ENCODE measurements at places on chromosomes 11 and 22.
A peak's percentile ranks its signal among the peaks of the same experiment; 100 is the strongest.

DNA sequence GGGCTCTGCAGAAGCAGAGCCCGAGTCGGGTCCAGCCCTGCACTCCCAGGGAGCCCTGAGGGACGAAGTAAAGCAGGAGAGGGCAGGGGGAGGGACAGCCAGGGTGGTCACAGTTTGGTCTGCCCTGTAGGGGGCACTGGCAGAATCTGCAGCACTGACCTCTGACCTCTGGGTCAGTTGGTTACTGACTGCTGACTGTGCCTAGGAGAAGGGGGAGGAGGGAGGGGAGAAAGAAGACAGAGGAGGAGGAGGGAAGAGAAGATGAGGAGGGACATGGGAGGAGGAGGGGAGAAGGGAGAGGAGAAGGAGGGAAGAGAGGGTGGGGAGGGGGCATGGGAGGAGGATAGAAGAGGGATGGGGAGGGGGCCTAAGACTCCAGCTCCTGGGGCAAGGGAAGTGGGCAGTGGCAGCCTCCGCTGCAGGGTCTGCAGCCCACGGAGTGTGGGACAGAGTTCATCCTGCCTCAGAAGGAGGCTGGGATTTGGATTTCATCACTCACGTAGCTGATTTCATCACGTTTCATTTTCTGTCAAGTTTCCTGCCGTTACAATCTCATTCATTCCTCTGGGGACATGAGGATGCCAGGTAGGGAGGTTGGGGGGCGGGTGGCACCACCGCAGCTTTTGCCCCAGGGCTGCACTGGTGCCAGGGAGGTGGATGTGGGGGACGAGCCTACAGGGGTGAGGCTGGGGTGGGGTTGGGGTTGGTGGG lies 55.2 kb downstream of the FLRT1 start:
- DNase-seq: no peak

GRCh38 chr22:20573833-20574615 lies 66.6 kb downstream of the MED15 start:
- DNase-seq: no peak

DNA sequence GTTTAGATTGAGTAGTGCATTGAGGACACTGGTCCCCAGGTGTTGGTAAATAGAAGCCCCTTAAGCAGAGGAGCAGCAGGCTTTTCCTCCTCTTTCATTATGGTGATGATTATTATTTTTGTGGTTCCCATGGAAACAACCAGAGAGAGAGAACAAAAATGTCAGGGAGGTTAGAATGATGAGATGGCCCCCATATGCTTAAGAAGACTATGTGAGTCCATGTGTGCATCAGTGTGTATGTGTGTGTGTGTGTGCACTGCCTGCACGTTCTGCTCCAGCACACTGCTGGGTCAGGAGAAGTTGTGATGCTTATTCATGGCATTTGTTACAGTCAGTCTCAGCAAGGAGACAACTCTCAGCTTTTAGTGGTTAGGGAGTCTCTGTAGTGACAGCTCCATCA lies 724.2 kb downstream of the NTM start:
- no peak for DNase-seq

DNA sequence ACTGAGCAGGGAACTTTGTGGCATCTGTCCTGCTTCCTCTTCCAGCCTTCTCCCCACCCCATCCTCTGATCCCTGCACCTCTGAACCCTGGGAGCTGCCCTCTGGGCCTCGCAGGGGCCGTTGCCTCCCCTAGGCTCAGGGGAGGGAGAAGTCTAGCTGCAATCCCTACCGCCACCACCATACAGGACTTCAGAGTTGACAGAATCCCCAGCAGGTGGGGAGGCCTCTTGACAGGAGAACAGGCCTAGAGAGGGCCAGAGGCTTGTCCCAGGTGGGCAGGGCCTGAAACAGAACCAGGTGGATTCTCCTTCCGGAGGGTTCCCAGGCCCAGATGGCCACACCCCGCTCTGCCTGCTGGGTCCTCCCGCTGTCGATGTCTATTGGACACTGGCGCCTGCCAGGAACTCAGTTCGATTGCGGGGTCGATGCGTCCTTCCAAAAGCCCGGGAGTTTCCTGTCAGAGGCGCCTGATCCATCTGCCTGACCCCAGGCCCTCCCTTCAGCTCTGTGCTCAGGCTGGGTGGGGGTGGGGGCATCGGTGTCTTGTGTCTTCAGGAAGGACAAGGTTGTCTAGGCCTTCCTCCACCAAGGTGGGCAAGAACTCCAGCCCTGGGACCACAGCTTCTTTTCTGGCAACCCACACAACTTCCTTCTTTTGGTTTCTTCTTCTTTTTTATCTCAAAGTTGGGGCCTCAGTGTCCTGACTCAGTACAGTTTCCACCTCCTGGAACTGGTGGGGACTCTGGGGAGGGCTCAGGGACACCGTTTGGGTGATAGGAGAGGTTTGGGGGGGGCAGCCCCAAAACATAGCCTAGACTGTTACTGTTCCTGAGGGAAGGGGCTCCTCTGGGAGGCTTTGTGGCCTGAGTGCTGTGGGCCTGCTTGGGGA lies 6.4 kb downstream of the STARD10 start:
- no peak for DNase-seq

DNA sequence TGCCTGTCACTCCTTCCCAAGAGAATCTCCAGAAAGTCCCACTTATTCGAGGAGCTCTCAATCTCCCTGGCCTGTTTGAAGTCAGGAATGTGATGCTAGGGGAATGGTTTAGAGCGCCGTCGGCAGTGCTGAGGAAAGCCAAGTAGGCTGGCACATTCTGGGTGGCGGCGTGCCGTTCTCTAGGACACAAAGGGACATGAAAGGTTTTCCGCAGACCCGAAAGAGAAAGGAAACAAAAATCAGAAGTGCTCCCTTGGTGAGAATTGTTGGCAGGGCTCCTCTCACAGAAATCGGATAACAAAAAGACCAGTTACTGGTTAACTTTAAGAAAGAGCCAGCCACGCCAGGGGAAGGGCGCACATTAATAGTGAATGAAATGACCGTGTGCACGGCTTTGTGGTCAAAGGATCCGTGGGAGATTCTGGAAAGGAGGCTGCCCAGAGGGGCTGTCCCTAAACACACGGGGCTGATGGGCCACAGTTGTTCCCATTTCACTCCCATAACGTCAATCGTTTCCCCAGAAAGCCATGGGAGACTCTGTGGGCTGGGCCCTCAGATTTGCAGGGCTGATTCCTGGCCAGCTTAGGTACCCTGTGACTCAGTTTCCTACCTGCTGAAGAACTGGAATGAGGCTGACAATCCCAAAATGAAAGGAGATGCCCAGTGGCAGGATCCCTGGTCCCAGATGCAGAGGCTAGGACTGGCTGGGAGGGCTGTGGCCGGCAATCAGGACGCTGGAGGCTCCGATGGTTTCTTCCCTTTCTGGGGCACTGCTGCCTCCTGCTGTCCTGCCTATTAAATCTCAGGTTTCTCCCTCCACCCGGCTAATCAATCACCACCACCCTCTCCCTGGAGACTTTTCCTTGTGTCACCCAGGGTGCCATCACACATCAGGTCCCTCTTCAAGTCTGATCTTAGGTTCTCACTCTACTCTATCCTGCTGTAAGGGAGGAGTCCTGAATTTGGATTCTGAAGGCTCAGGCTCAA lies 82.3 kb downstream of the RCN1 start:
- peak; percentile 19 for DNase-seq

DNA sequence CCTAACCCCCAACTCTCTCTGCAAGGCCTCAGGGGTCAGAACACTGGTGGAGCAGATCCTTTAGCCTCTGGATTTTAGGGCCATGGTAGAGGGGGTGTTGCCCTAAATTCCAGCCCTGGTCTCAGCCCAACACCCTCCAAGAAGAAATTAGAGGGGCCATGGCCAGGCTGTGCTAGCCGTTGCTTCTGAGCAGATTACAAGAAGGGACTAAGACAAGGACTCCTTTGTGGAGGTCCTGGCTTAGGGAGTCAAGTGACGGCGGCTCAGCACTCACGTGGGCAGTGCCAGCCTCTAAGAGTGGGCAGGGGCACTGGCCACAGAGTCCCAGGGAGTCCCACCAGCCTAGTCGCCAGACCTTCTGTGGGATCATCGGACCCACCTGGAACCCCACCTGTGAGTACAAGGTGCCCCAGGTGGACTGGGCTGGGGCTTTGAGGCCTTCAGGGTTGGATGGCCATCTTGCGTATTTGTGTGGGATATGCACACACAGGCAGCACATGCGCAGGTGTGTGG lies at the start of gene BEST1:
TSS of gene BEST1 (plus strand) at position 317 of the 513 bp plus-strand sequence. CDS start 1,456 bp downstream, outside the sequence.
- DNase-seq: no peak

DNA sequence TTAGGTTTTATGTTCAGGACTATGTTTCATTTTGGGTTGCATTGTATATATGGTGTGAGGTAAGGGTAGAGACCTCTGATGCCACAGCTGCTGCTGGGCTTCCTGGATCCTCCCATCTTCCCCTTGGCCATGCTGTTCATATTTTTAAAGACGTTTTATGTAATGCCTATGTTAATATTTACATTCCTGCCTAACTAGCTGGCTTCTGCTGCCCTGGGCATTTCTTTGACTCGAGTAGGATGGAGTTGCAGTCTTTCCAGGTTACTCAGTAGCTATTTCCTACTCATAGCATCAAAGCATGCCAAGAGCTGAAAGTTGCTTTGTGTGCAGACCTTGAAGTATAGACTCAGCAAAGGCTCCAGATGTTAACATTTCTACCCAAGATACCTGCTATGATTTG lies 220.5 kb upstream of the CADM1 start:
- DNase-seq: no peak

- no peak for DNase-seq
Observed at GRCh38 chr11:65858681-65859087, 704 bp upstream of the CFL1 start.

GRCh38 chr11:131240421-131240820 lies 130.0 kb upstream of the NTM start:
- no peak for DNase-seq
